RCC 7860 (cell line): ENCODE measurements at places on chromosomes 13 and 19.

GRCh38 chr13:27522847-27523246 is 72.5 kb upstream of the MTIF3 start:
- DNase-seq = no peak

GRCh38 chr13:108056278-108056677 is 159.1 kb downstream of the LIG4 start:
- DNase-seq = no peak

GRCh38 chr13:66855131-66855530 is 375.0 kb downstream of the PCDH9 start:
- no peak for DNase-seq

- no peak for DNase-seq
These were observed 34.9 kb downstream of the DOCK9 start for GRCh38 chr13:98942997-98943396.

DNA sequence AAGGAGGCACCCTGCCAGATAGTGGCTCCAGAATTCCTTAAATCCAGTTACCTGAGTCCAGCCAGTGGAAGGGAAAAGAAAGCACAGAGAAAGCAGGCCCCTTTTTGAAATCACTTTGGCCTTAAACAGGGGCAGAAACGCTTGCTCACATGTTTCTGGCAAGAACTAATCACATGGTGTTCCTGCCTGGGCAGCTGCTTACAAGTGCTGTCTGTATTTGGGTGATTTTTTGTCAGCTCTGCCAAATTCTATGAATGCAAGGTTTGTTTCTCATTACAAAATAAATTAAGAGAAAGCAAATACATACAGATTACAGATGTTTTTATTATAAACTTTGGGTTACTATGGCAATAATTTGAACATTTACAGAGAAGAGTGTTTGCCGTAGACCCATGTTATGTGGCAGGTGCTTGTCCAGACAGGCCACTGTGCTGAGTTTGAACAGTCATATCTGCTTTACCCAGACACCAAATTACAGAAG is 1237.8 kb downstream of the SLITRK5 start:
- no peak for DNase-seq
